ENCODE measurements at places on chromosomes 5 and 9.

GRCh38 chr9:121738968-121739367 is 87.5 kb downstream of the DAB2IP start:
- H3K36me3 ChIP-seq, result no peaks in the 10 kb centered on the region
- DNase-seq, result no peak
- H3K4me3 ChIP-seq, result no peak overlapping the region
- H3K27me3 ChIP-seq, result peaks cover 33% of the 10 kb centered on the region
- H3K4me1 ChIP-seq, result peaks cover 6% of the 10 kb centered on the region

DNA sequence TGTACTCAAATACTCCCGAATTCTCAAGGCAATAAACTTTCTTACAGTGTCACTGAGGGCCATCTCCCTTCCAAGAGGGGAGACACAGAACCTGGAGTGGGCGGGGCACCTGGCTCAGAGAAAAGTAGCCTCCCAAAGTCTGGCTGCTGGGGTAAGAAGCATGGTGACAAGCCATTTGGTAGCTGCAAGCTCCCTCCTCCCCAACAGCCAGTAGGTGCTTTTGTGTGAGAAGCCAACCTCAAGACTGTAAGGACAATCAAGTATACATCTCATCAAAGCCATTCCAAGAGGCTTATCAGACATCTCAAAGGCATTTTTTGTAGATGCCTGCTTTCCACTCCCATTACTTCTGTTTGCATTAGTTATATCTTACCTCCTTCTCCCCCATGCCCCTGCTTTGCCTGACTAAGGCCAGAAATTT is 1.4 kb downstream of the DAB2 start:
- no peaks in the 10 kb centered on the region for H3K36me3 ChIP-seq
- peaks cover 55% of the 10 kb centered on the region for H3K27me3 ChIP-seq
- no peak overlapping the region for H3K27ac ChIP-seq
- peaks cover 10% of the 10 kb centered on the region for H3K4me1 ChIP-seq
- no peak for DNase-seq

DNA sequence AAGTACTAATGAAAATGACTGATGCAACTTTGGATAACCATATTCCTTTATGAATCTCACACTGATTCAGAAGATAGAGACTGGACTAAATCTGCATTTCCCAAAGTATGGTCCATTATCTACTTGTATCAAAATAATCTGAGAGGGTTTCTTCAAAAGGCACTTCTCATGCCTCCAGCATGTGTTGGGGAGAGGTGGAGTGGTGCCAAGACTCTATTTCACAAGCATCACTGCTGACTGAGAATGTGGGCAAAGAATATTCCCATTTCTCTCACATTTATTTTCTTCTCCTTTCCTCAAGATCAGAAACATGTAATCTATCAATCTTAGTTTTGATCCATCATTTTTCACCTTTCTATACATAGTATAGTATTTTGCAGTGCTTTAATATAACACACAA is 135.4 kb downstream of the GABRB2 start:
- no peak overlapping the region for H3K4me3 ChIP-seq
- no peaks in the 10 kb centered on the region for H3K4me1 ChIP-seq
- no peak for DNase-seq

GRCh38 chr5:99059685-99060084 is 130.9 kb upstream of the CHD1 start:
- H3K27me3 ChIP-seq, result no peaks in the 10 kb centered on the region
- no peak overlapping the region for H3K27ac ChIP-seq
- H3K4me1 ChIP-seq, result peaks cover 13% of the 10 kb centered on the region
- no peak overlapping the region for H3K4me3 ChIP-seq
- DNase-seq, result no peak

GRCh38 chr5:60207040-60207439 is 313.5 kb upstream of the PDE4D start:
- H3K27me3 ChIP-seq, result no peaks in the 10 kb centered on the region
- DNase-seq, result no peak
- no peaks in the 10 kb centered on the region for H3K36me3 ChIP-seq
- H3K27ac ChIP-seq, result no peak overlapping the region
- H3K4me3 ChIP-seq, result no peak overlapping the region

GRCh38 chr5:156589104-156589945 is 260.8 kb upstream of the PPP1R2B start:
- peaks cover 42% of the 10 kb centered on the region for H3K27me3 ChIP-seq
- DNase-seq, result no peak
- H3K27ac ChIP-seq, result no peak overlapping the region
- H3K36me3 ChIP-seq, result no peaks in the 10 kb centered on the region
- H3K4me1 ChIP-seq, result no peaks in the 10 kb centered on the region
